A172 (cell line): ENCODE measurements at places on chromosomes 2 and 18. TPM values are rescaled to one million over a fixed set of nuclear protein-coding genes. Genes with fewer than 3 reads are reported as not detected.

Gene SCN9A
- total RNA-seq, result 6.3 and 8.2 TPM in 2 replicates

- no peak for DNase-seq
Measured at GRCh38 chr18:7390731-7391492, 160.0 kb downstream of the LRRC30 start.

- DNase-seq, result no peak
Measured at GRCh38 chr2:108220942-108221541, 18.7 kb upstream of the SULT1C3 start.

DNA sequence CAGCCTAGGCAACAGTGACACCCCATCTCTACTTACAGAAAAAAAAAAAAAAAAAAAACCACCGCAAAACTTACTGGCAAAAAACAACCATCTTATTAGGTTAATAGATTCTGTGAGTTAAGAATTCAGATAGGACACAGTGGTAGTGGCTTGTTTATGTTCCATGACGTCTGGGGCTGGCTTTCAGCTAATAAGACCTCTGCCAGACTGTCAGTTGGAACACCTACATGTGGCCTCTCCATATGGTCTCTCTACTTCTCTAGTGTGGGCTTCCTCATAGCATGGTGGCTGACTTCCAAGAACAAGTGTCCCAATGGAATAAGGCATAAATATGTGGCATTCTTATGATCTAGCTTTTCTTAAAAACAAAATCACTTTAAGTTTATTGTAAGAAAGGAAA, 94.0 kb upstream of the OTX1 start:
- DNase-seq, result no peak

- DNase-seq, result no peak
Measured at GRCh38 chr2:232533944-232534710, 5.4 kb upstream of the CHRNG start.

DNA sequence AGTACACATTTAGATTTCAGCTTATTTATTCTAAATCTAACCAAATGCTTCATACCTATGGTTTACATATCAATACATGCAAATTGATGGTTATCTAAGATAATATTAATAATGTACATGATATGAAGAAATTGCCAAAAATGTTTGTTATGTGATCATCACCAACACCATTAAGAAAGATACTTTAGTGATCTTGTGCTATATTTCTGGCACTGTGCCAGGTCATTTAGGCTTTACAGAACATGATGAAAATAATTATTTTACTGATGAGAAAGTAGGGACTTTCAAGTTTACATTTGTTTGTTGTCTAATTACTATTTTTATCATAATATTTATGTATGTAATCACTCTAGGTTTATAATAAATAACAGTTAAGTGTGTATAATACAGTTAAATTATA, 158.3 kb downstream of the GULP1 start:
- DNase-seq, result no peak

- no peak for DNase-seq
Measured at GRCh38 chr2:28927878-28928277, 33.4 kb downstream of the WDR43 start.

DNA sequence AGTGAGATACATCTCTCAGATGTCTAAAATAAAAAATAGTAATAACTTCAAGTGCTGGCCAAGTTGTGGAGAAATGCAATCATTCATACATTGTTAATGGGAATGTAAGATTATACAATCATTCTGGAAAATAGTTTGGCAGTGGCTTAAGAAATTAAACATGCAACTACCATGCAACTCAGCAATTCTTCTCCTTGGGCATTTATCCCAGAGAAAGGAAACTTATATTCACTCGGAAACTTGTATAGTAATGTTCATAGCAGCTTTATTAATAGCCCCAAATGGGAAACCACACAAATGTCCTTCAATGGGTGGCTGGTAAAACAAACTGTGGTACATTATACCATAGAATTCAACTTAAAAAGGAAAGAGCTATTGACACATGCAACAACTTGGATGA, 274.0 kb upstream of the SPRED2 start:
- DNase-seq, result no peak

- DNase-seq, result no peak
Measured at GRCh38 chr2:19736191-19736831, 165.5 kb downstream of the TTC32 start.

- DNase-seq, result peak; percentile 51
Measured at GRCh38 chr18:55768255-55768654, 180.3 kb upstream of the TCF4 start.

DNA sequence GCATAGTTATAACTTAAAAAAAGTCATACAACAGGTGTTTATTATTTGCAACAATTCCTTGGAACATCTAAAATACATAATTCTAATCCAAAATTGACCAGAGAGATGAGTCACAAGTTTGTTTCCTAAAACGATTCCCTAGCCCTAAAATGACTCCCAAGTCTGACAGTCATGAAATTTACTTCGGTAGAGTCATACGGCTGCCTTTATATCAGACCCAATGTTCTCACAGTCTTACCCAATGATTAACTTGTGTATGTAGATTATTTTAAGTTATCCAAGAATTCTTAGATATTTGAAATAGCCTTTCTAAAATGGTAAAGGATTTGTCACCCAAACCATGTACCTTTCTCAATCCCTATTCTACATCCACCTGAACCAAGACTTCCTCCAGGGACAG, 174.9 kb downstream of the LAMA1 start:
- no peak for DNase-seq

DNA sequence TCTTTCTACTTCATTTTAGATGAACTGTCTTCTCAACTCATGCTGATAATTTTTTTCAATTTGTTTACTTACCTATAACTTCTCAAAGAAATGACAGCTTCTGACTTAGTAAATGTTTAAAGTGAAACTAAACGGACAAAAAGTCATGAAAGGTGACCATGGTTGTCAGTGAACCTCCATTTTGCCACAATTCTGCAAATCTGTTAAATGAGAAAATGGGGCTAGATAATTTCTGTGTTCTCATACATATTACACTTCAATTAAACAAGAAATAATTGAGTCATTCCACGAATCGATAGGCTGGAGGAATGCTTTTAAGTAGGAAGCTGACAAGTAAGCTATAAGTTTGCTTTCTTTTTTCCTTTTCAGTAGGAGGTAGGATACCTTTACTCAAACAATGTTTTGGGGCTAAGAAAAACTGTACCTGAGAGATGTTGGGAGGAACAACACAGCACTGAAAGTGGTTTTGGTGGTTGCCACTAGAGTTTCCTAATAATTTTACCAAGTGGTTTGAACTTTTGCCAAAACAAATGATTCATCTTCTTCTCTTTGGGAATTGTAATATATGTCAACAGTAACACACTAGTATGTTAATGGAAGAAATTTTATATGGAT, 17.1 kb downstream of the DYNAP start:
- peak; percentile 35 for DNase-seq

DNA sequence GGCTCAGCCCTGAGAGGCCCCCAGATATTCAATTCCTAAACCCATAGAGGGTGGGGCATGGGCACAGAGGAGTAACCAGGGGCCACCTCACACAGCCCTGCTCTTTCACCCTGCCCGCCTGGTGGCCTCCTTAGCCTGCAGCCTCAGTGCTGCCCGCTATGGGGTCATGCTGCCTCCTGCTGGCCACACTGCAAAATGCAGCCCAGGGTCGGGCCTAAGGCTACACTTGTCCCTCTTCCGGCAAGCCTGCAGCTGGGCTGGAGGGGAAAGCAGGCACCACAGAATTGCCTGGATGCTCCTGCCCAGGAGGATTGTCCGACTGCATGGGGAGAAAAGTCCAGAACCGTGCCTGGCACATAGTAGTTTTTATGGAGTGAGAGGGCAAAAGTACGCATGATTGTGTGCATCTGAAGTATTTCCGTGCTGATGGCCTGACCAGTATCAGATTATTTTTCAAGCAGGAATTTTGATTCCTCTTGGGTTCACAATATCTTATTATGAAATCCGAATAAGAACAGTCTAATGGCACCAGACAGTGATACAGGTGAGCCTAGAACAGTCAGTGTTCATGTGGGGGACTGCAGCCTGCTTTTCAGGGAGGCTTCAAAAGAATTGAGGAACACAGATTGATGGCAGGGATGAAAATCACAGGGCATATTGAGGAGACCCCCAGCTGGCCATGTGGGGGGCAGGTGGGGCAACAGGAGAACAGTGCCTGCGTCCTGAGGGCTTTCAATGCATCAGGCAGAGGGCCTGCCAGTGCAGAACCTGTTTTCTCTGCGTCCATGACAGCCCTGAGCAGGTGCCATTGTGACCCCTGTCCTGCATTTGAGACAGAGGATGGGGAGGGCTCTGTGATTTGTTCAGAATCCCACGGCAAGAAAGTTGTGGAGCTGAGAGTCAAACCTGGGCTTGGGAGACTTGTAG, 51.2 kb upstream of the ALPP start:
- DNase-seq, result peak; percentile 49

- no peak for DNase-seq
Measured at GRCh38 chr2:200168641-200169555, 137.6 kb upstream of the SPATS2L start.

GRCh38 chr2:44135771-44136170, 32.9 kb upstream of the PPM1B start:
- DNase-seq, result peak; percentile 47
